ENCODE measurements at places on chromosomes 2 and 18.

GRCh38 chr2:67054728-67055127 is 342.4 kb upstream of the ETAA1 start:
- DNase-seq = no peak

DNA sequence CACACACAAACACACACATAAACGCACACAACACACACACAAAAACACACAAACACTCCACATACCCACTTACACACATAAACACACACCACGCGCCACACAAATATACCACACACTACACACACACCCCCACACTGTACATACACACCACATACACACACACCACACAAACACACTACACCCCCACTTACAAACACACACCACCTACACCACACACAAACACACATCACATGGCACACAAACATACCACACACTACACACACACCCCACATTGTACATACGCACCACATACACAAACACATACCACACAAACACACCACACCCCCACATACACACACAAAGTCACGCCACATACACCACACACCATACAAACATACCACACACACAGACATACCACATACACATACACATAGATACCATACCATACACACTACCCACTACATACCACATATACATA is 59.9 kb downstream of the TWIST2 start:
- DNase-seq = no peak

GRCh38 chr2:11598228-11598731 is 64.4 kb downstream of the GREB1 start:
- DNase-seq = no peak

DNA sequence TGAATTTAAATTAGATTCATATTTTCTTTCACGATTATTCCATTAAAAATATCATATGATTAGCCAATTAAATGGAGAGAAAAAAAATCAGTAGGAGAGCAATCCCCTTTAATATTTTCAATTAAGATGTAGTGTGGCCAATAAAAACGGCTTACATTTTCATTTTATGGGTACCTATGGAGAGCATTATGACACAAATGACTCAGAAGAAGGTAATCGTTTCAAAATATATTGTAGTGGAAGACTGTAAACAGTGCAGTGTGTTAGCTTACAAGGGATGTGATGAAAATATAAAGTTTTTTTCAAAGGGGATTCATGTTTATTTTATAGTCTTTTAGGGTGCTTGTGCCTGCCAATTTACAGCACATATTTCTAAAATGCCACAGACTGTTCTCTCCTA is 1507.4 kb upstream of the CELF4 start:
- DNase-seq = no peak

GRCh38 chr18:52518086-52518485 is 178.1 kb downstream of the DCC start:
- no peak for DNase-seq

Data from DMS79 (cell line).